ENCODE measurements at places on chromosomes 3 and 15.

DNA sequence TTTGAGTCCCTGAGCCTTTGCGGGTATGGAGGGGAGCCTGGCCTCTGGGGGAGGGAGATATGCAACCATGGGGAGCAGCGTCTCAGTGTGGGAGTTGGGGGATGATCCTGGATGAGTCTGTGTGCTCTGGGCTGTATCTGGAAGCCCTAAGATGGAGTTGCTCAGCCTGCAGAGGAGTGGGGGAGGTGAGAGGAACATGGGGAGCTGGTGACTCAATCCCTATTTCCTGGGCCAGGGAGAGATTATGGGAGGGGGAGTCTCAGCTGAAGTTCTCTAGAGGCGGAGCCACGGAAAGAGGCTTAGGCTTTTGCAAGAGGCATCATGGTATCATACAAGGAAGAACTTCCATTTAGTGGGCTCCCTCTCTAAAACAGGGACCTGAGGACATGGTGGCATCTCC, 59.5 kb upstream of the TMEM115 start:
- no peak for DNase-seq

DNA sequence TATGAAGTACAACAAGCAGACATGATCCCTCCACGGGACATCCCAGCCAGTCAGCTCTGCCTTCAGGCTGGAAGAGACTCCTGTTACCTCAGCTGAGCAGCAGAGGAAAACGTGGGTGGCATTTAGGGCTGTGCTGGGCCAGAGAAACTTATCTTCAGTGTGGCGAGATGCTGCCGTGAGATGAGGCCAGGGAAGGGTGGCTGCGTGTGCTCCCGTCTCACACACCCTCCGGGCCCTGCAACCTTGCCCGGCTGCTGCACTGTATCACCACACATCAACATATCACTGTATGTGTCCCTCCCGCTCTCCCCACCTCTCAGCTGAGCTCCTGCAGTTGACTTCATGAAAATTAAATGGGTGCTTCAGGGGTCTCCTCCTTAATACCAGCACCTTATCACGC, 23.4 kb downstream of the BMF start:
- DNase-seq: no peak

DNA sequence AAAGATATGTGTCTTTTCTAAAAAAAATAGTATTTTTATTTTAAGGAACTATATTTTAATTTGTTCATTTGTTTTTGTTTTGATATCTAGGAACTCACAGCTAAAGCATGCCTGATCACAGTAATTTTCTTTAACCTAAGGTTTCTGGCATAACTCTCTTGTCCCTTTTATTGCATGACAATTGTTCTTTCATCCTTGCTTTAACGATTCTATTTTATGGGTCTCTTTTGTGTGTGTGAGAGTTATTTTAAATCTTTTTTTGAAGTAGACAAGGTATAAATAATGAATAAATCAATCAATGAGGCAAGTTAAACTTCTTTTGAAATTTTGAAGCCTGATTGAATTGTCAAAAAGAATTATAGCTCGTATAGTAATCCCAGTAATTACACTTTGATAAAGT, 747.8 kb upstream of the GOLIM4 start:
- DNase-seq: no peak

DNA sequence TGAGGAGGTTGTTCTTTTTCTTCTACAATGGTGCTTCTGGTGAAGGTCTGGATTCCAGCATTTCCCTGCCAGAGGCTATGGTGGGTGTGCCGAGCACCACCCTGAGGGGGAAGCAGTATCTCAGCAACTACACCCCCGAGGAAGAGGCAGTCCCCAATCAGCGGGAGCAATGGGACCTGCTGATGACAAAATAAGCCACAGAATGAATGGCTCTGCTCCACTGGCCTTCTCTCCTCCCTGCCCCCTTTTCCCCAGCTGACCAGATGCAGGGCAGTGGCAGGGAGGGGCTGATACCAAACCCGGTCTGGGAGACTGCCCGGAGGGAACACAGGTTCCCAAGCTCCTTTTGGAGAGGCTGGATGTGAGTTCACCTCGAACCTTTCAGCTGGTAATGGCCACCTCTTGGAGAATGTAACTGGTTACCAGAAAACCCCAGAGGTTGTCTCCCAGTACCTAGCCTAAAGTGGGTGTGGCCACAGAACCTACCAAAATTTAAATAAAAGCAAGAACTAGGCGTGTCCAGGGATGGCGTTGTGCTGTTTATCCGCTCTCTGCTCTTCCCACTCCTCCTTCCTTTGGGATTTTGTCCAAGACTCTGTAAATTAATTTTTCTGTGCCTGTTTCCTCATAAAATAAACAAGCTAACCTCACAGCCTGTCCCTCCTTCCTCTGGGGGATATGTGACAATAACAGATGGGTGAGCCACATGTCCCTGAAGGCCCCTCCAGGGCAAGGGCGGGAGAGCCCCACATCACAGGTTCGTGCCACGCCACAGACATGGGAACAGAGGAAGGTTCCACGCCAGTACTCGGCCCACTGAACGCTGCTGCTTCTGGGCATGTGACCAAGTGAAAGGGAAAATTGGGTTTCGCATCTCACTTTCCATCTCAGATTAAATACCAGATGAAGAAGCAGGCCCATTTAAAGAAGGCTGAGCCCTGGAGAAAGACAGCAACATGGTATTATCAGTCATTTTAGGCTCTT, 35.1 kb upstream of the SPTBN5 start:
- DNase-seq: no peak

GRCh38 chr3:52400275-52400793, 44.6 kb downstream of the SEMA3G start:
- DNase-seq: no peak

GRCh38 chr3:69328963-69329302, 57.0 kb downstream of the FRMD4B start:
- DNase-seq: no peak

- DNase-seq: no peak
These were observed 43.9 kb upstream of the SMAD3 start for GRCh38 chr15:67021455-67021854.

DNA sequence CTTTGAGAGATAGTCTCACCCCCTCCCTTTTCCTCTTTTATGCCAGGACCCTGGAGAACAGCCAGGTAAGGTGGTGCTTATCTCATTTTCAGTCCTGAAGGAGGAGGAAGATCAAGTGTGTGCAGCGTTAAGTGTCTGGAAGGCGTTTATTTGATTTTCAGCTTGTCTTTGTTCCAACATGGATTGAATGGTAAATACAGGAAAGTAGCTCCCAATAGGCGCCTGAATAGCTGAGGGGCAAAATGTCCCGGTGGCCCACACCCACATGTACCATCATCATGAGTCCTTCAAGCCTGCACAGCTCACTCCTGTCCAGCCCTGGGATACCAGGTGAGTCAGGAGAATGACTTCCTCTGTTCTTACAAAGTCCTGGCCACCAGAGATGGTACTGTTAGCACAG, 73.5 kb downstream of the CEMIP start:
- no peak for DNase-seq

GRCh38 chr3:32831062-32831461, 13.3 kb downstream of the TRIM71 start:
- DNase-seq: no peak

- DNase-seq: no peak
These were observed 5.8 kb downstream of the B2M start for GRCh38 chr15:44716983-44717602.

DNA sequence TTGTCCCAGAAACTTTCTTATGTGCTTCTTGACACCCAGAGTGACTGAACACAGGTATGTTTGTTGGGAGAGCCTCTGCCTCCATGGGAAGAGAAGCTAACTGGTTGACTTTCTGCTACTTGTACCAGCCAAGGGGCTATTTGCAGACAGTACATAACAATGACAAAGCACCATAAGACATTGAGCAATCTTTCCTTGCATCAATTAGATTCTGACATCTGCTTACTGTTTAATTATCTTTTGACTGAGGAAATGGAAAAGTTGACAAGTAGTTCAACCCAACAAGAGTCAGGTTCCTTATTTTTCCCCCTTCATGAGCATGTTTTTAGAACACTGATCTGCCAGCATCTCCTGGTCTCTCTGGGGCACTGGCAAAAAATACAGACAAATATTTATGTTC, 157.7 kb downstream of the RPLP1 start:
- DNase-seq: no peak

DNA sequence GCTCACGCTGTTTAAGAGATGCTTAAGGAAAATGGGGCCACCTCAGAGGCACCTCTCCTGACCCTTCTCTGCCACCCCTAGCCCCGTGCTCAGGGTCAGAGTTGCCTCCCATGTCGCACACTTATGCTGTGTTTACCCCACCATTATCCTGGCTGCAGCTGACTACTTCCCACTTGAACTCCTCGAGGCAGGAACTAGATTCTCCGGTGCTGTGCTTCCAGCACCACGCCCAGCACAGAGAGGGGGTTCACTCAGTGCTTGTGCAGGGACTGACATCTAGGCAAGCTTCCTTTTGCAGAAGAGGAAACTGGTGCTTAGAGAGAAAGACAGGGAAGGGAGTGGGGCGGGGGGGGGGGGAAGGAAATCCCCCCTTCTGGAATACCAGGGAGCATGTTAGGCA, 340.1 kb downstream of the RORA start:
- no peak for DNase-seq

DNA sequence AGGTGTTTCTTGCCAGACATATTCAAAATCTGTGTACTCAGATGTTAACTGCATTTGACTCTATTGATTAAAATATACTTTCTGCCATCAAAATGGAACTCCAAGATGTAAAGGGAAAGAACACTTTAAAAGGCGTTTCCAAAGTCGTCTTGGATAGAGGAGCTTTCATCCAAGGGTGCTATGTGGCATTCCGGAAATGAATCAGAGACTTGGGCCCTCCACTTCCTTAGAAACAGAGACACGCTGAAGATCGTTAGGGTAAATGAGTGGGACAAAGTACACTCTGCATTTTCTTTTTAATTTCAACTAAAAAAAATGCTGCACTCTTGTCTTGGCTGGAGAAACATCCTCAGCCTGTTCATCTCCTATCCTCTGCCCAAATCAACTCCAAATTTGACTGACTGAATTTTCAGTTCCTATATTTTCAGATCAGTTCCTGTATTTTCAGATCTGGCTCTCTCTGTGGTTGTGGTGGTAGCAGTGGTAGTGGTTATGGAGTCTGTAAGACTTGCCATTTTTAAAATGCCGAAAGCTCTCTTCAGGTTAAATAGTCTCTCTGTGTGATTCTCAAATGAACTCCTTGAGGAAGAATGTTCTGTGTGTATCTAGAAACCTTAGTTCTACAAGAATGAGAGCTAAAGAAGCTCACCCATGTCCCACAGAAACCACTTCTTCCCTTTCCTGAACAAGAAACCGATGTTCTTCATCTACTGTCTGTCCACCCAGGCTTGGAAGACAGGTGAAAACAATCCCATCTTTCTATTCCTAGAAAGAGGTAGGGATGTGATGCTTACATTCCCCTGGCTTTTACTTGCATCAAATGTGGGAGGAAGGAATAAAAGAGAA, 156.8 kb upstream of the ICE2 start:
- no peak for DNase-seq

DNA sequence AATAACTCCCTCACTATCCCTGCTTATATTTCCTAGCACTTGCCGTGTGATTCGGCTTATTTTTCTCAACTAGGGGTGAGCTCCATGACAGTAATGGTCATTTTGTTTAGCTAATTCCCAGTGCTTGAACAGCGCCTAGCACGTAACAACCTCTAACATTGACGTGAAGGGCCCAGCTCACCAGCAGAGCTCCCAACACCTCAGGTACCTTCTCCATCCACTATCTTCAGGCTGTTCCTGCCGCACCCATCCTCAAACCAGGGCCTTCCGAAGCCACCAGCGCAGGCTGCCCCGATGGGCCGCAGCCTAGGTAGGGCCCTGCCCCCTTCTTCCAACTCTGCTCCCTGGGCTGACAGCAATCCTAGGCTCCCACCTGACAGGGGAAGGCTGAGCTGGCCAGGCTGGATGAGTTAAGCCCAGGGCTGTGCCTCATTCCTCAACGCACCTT, 751 bp upstream of the RPS17 start:
- DNase-seq: no peak

- no peak for DNase-seq
These were observed 202.0 kb downstream of the GHSR start for GRCh38 chr3:172246107-172246844.

DNA sequence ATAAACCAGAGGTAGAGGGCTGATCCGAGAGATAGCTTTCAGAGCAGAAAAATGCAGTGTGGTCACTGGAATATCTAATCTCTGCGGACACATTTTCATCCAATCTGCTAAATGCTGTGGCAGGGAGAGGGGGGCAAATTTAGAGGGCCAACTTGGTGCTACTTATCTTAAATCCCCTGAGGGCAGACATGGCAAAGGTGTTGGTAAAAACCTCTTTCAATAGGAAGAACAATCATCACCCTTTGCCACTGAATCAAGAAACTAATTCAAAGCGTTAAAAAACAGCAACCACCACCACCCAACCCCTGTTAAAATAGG, 152.9 kb downstream of the MECOM start:
- no peak for DNase-seq

- no peak for DNase-seq
These were observed 1.8 kb downstream of the TM4SF1 start for GRCh38 chr3:149375501-149376196.

- DNase-seq: no peak
These were observed 143.3 kb downstream of the CMSS1 start for GRCh38 chr3:99960941-99961340.

All from activated CD4-positive, alpha-beta T cell treated with anti-CD3 and anti-CD28 coated beads, Interleukin-2, amount 50 U/mL, for 24 hours (primary cell).